ENCODE measurements at places on chromosomes 7 and 10.

- no peak for DNase-seq
Observed at GRCh38 chr10:5985029-5985428, 7.7 kb upstream of the IL15RA start.

DNA sequence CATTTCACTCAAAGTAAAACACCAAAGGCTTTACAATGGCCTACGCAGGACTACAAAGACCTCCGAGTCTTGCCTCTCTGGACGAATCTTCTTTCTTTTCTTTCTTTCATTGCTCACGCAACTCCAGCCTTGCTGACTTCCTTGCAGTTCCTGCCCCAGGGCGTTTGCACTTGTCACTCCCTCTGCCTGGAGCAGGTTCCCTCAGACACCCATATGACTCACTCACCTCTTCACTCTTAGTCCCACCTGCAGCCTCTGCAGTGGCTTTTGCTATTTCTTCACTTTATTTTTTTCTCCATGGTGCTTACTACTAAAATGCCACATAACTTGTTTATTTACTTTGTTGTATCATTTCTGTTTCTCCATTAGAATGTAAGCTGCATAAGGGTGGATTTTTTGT is 33.1 kb downstream of the GHRHR start:
- no peak for DNase-seq

DNA sequence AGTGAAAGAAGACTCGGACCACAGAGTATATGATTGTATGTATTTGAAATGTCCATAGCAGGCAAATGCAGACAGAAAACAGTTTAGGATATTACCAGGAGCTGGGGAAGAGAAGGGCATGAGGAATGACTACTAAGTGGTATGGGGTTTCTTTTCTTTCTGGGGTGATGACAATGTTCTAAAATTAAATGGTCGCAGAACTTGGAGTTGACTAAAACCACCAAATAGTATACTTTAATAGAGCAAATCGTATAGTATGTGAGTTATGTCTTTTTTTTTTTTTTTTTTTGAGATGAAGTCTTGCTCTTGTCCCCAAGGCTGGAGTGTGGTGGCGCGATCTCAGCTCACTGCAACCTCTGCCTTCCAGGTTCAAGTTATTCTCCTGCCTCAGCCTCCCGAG is 34.6 kb downstream of the XRCC2 start:
- DNase-seq = no peak

- no peak for DNase-seq
Observed at GRCh38 chr7:142927085-142927745, 6.3 kb downstream of the TRPV5 start.

DNA sequence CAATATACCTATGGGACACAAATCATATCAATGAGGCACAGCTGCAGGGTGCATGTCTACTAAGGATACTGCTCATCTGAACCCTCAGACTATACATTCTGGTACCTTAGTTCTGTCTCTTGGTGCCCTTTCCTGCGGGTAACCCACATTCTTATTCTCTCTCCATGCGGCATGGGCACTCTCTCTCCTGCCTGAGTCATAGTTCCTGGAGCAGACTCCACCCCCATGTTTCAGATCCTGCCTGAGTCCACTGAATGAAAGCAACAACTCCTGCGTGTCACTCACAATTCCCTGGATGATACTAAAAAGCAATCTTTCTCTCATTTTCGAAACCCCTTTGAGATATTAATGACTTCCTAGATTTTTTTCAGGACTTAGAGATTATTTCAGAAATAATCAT is 653.1 kb upstream of the C7orf33 start:
- no peak for DNase-seq

DNA sequence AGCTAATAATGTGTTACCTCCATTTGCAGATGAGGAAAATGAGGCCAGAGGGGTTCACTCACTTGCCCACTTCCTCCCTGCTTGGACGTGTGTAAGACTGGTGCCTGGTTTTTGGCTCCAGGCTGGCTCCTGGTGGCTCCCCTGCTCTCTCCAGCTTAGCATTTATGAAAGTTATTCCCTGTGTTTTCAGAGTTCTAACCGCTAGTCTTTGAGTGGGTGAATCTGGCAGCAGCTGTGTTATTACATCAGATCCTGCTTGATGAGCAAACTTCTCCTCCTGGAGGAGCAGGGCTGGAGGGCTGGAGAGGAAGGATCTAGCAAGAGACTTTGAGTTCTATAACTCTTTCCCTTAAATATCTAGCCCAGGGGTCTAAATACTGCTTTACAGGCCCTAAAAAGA is 80.9 kb upstream of the AGBL3 start:
- DNase-seq = peak; percentile 57

DNA sequence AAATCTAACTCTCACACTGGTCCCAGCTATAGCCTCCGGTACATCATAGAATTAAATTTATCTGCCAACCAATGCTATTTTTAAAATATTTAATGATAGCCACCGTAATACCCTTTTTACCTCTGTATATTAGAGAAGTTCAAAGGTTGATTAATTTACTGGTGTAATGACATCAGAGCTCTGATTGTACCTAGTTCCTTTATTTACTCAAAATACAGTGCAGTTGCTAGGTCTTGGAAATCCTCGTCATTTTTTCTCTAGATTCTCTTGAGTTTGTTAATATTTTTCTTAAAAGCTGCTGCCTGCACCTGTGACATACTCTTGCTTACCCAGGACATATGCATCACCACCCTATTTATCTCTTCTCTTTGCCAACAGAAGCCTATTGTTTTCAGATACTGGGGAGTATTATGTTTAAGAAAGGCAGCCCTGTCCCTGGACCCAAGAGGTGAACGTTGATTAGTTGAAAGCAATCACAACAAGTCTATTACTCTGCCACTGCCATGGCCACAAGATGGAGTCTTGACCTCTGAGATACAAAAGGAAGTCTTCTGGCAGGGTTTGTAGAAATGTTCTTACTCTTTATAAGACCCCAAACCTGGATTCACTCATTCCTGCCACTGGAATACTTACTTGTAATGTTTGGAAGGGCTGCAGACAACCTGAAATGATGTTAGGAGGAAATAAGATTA is 25.6 kb upstream of the TMEM26 start:
- DNase-seq = no peak

GRCh38 chr10:10911471-10911921 is 106.2 kb upstream of the CELF2 start:
- DNase-seq = peak; percentile 88

- DNase-seq = no peak
Observed at GRCh38 chr10:66983475-66983818, 57.6 kb downstream of the LRRTM3 start.

GRCh38 chr10:129659508-129660268 is 192.6 kb downstream of the MGMT start:
- no peak for DNase-seq

DNA sequence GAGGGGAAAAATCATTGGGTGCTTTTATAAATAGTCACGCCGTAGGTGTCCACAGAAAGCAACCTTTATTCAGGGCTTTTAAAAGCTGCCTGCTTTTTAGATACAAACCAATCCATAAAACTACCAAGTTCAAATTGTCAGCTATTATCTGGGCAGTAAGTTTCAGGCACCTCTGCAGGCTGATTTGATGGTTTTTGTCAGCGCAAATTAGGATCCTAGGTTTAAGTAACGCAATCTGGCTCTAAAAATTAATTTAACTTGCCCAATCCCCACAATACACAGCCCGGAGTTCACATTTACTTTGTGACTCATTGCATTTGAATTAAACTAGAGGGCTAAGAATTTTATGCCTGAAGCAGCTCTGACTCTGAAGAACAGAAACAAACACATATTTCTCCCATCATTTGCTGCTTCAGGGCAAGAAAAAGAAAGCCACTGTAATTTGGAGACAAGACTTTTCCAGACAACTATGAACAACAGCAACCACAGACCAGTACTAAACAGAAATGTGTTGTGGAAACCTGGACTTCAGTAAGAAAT is 43.3 kb downstream of the NRP1 start:
- DNase-seq = no peak

DNA sequence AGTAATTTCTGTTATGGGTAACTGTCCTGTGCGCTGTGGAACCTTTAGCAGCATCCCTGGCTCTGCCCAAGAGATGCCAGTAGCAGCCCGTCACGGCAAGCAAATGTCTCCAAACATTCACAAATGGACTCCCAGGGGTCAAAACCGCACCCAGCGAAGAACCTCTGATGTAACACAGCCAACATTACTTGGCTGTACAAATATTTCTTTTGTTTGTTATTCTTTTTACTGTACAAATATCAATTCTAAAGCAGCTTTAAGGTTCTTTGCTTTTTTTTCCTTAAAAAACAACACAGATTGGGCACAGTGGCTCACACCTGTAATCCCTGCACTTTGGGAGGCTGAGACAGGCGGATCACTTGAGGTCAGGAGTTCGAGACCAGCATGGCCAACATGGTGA is 182.5 kb downstream of the KMT2E start:
- DNase-seq = no peak

DNA sequence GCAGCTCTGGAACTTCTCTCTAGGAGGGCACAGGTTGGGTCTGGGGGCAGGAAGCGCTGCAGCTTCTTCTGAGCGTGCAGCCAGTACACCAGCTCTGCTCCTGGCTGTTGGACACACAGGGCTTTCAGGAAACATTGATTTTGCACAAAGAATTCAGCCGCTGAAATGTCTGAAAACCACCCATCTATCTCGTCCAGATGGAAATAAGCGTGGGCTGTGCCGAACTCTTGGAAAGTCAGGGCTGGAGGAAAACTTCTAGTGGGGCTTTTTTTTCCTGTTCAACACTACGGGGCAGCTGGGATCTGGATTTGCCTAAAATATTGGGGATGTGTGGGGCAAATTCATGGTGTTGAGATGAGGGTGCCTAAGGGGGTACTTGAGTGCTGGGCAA is 31.2 kb downstream of the PALD1 start:
- no peak for DNase-seq

GRCh38 chr7:154387252-154387651 is 335.1 kb downstream of the DPP6 start:
- no peak for DNase-seq

DNA sequence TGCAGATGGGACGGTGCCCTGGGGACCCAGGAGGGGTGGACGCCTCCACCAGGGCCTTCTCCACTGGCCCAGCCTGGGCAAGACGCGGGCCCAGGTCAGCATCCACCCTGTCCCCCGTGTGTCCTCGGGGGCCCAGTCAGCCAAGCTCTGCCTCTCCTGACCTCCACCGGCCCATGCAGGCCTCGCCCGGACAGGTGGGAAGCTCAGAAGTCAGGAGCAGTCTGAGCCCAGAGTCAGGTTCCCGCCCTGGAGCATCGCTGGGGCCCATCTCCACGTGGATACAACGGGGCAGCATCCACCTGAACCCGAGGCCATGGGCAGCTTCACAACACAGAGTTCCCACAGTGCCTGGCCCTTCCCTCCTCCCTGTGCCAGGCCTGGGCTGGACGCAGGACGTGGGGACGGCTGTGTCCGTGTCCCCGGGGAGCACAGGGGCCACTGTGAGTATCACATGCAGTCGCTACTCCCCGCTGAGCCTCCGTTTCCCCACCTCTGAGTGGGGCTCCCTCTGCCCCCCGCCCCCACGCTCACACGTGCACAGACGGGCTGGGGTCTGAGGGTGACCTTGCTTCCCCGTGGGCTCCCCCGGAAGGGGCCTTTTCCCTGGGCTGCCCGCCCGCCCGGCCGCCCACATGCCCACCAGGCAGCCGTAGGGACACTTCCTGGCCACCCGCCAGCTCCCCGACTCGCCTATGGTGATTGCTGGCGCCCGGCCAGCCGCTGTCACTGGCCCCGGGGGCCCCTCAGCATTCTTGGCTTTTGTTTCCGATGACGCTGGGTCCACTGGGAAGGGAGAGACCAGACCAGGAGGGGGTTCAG is 64.3 kb downstream of the PDGFA start:
- peak; percentile 88 for DNase-seq

DNA sequence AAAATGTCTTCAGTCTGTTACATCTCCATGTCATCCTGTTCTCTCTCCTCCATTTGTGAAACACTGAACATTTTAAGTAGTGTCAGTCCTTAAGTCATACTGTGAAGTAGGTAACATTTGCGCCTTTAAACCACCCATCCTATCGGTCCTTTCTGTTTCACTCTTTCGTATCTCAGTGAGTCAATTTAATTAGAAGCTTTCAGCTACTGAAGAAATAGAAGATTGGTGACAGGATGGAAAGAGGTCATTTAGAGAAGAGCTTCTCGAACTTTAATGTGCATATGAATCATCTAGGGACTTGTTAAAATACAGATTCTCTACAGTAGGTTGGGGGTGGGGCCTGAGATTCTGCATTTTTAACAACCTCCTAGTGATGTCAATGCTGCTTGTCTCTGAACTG is 113.4 kb downstream of the SRI start:
- DNase-seq = no peak

DNA sequence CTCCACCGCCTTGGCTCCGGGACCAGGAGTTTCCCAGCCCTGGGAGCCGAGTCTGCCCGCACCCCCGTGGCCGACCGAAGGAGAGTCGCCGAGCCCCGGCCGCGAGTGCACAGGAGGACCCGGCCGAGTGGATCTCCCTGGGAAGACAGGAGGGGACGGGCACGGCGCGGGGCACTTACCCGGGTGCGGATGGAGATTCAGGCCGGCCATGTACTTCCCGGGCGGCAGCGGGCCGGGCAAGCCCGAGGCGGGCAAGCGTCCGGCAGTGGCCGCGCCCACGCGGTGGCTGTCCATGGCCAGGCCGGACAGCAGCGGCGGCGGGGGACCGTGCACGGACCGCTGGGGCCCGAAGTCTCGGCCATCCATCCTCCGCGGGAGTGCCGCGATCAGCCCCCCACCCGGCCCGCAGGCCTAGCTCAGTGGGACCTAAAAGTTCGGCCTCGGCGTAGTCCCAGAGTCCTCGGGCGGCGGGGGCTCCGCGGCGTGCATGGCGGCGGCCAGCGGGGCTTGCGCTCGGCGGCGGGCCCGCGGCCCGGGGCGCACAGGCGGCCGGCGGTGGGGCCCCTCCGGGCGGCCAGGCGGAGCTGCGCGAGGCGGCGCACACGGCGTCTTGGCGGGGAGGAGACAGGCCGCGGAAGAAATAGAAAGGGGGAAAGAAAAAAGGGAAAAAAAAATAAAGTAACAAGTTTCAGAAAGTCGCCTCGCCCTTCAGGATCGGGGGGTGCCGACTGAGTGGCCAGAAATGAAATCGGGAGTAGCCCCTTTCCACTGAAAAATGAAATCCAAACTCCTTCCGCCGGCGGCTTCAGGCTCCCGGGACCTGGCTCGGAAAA is 2.5 kb downstream of the TNRC18 start:
- no peak for DNase-seq

DNA sequence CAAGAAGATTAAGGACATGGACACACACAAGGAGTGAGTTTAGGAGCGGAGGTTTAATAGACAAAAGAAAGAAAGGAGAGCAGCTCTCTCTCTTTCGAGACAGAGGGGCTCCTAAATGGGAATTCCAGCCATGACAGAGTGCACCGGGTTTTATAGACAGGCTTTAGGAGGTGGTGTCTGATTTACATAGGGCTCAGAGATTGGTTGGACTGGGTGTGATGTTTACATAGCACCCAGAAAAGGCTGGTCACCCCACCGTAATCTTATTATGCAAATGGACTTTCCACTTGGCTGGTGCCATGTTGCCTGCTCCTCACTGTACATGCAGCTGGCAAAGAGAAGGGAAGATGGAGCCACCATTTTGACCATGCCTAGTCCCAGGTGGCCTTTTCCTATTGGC is 28.4 kb upstream of the MRC1 start:
- no peak for DNase-seq

GRCh38 chr7:131431289-131431688 is 103.6 kb downstream of the MKLN1 start:
- DNase-seq = peak; percentile 2

GRCh38 chr10:3131098-3131497 is 41.5 kb downstream of the PITRM1 start:
- peak; percentile 77 for DNase-seq

- DNase-seq = no peak
Observed at GRCh38 chr7:112699725-112700513, 90.3 kb downstream of the TMEM168 start.

Measured in tongue (tissue), 3 donors.